SK-N-SH treated with all-trans-retinoic acid at 6 μM for 48 hours (cell line): ENCODE measurements at places on chromosomes 11 and 22.

- no peak for ATAC-seq
Observed at GRCh38 chr11:43576320-43576802, 104.2 kb upstream of the HSD17B12 start.

- no peak for ATAC-seq
Observed at GRCh38 chr11:65917077-65917433, 1.8 kb downstream of the C11orf68 start.

- ATAC-seq, result no peak
Observed at GRCh38 chr22:39283322-39284141, 35.9 kb downstream of the RPL3 start.

- peak; percentile 18; the same call in 1 of the 3 replicates for ATAC-seq
Observed at GRCh38 chr11:57167125-57167846, 14.5 kb upstream of the LRRC55 start.

GRCh38 chr22:44360668-44361381, 48.1 kb upstream of the SHISAL1 start:
- peak; percentile 46 for ATAC-seq

- ATAC-seq, result no peak
Observed at GRCh38 chr22:48662476-48663135, 1165.1 kb downstream of the BRD1 start.

- ATAC-seq, result no peak
Observed at GRCh38 chr22:50624347-50625130, 3.4 kb downstream of the ARSA start.

DNA sequence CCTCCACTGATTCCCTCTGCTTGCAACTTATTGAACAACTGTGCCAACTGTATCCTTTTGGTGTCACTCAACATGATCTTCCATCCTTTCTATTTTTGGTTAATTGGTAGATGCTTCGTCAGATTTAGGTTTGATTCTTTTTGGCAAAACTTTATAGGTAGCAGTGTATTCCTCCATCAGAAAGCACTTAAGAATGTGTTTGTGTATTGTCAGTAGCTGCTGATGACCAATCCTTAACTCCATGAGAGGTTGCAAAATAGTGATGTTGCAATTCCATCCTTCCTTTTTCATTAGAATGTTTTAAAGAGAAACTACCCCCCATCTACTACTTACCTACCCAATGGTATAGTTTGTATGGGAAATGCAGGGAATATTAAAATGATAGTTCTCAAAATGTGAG, 22.1 kb downstream of the FAM76B start:
- no peak for ATAC-seq

DNA sequence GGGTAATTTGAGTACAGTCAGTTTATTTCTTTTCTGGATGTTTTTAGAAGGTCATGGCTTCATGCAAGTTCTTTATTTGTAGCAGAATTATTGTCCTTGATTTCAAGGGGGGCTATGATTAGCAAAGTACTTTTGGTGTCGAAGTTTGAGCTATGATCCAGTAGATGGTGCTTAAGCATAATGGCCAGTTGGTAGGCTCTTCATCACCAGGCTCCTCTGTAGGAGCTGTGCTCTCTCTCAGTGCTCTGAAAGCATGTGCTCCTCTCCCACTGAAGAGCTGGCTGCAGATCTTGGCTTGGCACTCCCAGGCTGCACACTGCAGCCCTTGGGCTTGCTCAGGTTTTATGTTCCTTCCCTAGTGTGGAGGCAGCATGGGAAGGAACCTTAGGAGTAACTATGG, 852.7 kb downstream of the LUZP2 start:
- no peak for ATAC-seq

GRCh38 chr11:36253238-36253637, 36.0 kb downstream of the COMMD9 start:
- peak; percentile 70; the same call in 2 of the 3 replicates for ATAC-seq

DNA sequence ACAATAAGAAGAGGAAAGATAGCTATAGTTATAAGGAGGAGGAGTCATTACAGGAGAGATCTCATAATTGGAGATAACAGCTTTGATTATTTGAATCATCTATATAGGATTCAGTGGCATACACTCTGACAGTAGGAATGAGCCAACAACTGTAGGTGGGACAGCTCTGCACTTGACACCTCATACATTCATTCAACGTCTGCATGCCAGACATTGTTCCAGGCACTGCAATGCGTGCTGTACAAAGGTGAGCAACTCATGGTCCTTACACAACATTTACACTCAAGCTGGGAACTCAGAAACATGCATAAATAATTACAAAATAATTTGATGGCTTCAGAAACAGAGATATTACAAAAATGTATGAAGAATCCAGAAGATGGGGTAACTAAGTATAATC, 154.3 kb downstream of the MSANTD4 start:
- no peak for ATAC-seq

DNA sequence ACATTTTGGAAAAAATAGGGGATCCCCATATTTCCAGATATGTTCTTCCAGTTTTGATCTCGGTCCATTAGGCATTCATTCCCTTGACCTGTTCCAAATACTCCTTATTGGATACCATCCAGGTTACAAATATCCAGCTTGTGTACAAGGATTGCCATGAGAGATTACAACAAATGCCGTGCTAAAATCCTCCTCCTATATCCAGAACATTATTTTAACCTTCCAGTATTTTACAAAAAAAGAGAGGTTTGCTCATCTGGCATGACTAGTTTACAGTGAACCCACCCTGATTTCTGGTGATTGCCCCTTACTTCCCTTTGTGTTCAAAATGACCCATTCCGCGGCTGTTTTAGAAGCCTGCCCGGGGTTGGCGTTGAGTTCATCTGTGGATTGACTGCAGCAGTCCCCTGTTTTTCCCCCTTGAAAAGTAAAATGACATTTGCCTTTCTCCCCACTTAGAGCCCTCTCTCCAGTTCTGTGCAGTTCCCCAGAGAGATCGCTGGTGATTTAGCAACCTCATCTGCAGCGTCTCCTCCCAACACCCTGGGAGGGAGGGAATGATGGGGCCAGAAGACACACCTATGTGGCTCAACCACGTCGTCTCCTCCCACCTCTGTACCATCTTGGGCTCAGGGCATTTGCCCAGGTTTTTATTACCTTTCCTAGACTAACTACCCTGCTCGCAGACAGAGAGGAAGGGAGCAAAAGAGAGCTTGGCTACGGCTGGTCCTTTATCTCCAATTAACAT, 73.6 kb downstream of the DSCAML1 start:
- ATAC-seq, result no peak

- peak; percentile 92 for ATAC-seq
Observed at GRCh38 chr11:130131961-130132850, 27.4 kb upstream of the ST14 start.

- ATAC-seq, result no peak
Observed at GRCh38 chr11:20303391-20303965, 60.0 kb upstream of the HTATIP2 start.

DNA sequence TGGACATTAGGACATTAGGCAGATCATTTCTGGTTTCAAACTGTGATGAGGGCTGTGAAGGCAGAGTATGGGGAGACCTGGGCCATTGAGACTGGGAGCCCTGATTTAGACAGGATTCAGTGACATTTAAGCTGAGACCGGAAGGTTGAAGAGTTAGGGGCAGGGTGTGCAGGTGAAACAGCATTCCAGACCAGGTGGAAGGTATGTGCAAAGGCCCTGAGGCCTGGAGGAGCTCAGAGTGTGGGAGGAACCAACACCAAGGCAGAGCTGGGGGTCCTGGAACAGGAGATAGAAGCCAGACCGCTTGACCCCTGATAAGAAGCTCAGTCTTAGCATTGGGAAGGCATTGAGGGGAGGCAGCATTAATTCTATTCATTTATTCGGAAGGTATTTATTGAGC, 32.5 kb downstream of the ZC3H7B start:
- no peak for ATAC-seq

GRCh38 chr11:116109228-116109627, 605.0 kb upstream of the CADM1 start:
- ATAC-seq, result no peak

GRCh38 chr11:1772270-1773130, 8.8 kb upstream of the CTSD start:
- peak; percentile 98 for ATAC-seq

- ATAC-seq, result no peak
Observed at GRCh38 chr11:99803501-99803900, 782.8 kb downstream of the CNTN5 start.

GRCh38 chr11:106644824-106645223, 373.5 kb downstream of the GUCY1A2 start:
- no peak for ATAC-seq

DNA sequence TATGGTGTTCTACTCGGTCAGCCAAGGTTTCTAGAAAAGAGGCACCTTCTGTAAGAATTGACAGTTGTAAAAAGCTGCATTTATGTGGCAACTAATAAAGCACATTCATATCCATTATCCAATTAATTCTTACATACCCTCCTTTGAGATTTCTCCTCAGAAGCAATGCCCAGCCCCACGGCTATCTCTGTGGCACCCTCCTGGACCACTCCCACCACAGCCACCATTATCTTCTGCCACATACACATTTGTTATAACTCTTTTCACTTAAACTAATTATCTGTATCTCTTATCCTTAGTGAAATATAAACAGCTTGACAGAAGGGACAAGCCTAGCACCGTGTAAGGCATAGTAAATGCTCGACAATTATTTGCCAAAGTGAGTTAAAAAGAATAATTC, 48.5 kb downstream of the PAK1 start:
- ATAC-seq, result no peak

GRCh38 chr11:92941676-92942571, 27.5 kb upstream of the MTNR1B start:
- ATAC-seq, result peak; percentile 80

DNA sequence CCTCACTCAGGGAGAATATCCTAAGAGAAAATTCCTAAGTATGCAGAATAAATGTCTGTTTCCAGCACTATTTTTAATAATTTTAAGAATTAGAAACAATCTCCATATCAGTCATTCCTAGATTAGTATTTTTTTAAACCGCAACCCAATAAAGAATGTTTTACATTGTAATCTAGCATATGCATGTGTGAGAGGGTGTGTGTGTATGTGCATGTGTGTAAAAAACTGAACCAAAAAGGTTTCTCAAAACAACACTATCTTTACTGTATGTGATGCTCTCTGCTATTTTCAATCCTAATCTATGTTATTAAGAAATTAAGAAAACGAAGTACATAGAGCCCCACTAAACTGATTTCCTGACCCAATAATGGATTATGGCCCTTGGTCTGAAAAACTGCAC, 90.6 kb upstream of the AKIP1 start:
- ATAC-seq, result no peak

DNA sequence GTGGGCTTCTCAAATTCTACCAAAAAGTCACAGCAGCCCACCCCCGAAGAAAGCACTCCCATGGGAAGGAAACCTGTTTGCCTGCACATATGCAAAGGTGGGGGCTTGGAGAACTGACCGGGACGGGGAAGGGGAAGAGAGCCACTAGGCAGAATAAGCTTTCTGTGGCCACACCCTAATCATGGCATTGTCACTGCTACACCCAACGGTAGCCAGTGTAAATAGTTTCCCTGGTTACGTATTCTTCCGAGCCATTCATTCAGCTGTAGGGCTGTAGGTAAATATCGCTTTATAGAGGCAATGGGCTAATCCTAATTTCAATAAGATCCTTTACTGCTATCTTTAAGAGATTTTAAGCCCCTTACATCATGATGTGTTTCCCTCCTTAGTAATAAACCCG, 61.7 kb downstream of the PRDM11 start:
- no peak for ATAC-seq

GRCh38 chr11:10139143-10139542, 154.9 kb downstream of the SBF2 start:
- no peak for ATAC-seq

DNA sequence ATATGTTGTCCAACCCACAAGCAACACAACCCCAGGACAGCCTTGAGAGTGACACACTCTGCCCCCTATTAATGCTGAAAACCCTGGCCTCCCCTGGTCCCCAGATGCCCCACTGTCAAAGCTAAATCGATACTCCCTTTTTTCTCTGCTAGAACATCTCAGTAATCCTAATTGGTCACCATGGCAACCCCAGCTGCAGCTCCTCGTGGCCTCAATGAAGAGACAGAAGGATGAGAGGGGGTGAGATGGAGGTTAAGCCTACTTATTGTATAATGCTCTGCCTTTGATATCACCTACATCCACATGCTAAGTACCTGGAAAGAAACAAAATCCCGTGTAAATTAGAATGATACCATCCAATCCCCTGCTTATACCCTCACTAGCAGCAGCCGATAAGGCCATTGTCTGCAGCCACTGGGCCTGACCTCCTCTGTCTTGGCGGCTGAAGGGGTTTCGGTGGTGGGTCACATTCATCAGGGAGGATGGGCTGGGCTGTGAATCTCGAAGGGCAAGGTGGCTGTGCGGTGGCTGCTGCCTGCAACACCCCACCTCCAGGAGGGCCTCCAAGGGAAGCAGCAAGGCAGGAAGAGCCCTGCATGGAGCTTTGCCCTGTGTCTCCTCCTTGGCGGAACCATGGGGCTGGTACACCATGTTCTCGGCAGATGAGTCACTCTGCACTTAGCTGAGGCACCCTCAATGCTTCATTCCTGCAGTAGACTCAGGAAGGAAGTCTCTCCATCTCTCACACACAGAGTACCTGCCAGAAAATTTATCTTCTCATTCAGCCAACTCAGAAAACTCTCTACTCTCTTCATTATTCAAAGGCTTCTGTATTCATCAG, 399.5 kb downstream of the BUD13 start:
- no peak for ATAC-seq

GRCh38 chr22:38954414-38955043, 2.9 kb upstream of the APOBEC3A start:
- no peak for ATAC-seq
